DMS79 treated with DMSO at 0.1 percent for 48 hours (cell line): ENCODE measurements at places on chromosomes 12 and 14.
A peak's percentile ranks its signal among the peaks of the same experiment; 100 is the strongest.

DNA sequence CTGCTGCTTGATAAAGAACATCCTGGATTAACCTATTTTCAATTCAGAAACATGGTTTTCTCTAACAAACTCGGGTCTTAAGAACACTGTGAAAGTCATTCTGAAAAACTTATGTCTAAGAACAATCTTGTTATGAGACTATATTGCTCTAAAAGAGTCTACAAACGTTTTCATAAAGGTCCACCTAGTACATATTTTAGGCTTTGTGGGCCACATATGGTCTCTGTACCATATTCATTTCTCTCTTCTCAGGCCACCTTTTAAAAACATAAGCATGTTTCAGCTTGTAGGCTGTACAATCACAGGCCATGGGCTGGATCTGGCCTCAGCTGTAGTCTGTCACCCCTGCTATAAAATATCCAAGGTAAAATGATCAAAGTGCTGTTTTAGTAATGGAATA, 39.9 kb downstream of the PPP4R3A start:
- no peak for DNase-seq

DNA sequence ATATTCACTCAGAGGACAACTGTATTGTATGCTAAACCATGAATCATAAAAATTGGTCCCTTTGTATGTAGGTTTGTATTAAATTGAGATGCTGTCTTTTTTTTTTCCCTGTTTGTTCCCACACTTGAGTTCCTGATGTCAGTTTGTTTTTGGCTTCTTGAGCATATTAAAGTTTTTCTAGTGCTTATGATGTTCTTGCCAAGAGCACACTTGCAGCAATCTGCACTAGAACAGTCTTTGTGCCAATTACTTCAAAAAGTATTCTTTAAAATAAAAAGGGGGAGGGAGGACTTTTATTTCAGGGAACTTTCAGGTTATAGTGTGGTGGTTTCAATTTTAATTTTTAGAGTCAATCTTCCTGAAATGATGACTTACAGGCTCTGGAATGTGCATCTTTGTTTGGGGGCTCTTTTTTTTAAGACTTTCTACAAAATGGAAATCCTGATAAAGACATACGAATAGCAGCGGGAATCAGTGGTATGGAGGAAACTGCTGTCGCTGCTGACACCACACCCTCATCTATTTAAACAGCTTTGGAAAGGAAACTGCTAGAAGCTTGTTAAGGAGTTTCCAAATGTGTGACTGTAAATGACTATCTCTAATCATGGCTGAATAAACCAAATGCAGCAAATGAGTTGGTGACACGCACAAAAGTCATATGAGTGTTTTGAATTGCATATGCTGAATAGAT, 188.6 kb downstream of the EGLN3 start:
- DNase-seq, result no peak

- DNase-seq, result no peak
These were observed 277.4 kb downstream of the PDZRN4 start for GRCh38 chr12:41465526-41465925.

GRCh38 chr14:88296351-88296750, 26.7 kb downstream of the KCNK10 start:
- DNase-seq, result no peak

DNA sequence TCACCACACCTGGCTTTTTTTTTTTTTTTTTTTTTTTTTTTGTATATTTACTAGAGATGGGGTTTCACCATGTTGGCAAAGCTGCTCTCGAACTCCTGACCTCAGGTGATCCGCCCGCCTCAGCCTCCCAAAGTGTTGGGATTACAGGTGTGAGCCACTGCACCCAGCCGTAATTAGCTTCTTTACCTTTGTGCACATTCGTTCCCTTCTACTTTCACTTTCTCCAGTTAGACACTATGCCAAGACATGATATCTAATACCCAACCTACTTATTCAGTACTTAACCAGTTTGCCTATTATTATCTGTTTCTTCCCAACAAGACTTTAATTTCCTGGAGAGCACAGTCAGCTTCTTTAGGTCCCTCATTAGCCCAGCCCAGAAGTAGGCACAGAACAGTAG, 5.3 kb downstream of the STYK1 start:
- peak; percentile 11 for DNase-seq
